ENCODE measurements at places on chromosomes 2 and 18.
A peak's percentile ranks its signal among the peaks of the same experiment; 100 is the strongest.

- no peak for DNase-seq
Measured at GRCh38 chr18:79374408-79375171, 21.1 kb upstream of the NFATC1 start.

- no peak for DNase-seq
Measured at GRCh38 chr2:74226648-74227213, 28.3 kb downstream of the MTHFD2 start.

GRCh38 chr18:44458777-44459176 lies 221.9 kb upstream of the SETBP1 start:
- no peak for DNase-seq

GRCh38 chr2:134011936-134012586 lies 241.8 kb upstream of the MGAT5 start:
- DNase-seq, result no peak

DNA sequence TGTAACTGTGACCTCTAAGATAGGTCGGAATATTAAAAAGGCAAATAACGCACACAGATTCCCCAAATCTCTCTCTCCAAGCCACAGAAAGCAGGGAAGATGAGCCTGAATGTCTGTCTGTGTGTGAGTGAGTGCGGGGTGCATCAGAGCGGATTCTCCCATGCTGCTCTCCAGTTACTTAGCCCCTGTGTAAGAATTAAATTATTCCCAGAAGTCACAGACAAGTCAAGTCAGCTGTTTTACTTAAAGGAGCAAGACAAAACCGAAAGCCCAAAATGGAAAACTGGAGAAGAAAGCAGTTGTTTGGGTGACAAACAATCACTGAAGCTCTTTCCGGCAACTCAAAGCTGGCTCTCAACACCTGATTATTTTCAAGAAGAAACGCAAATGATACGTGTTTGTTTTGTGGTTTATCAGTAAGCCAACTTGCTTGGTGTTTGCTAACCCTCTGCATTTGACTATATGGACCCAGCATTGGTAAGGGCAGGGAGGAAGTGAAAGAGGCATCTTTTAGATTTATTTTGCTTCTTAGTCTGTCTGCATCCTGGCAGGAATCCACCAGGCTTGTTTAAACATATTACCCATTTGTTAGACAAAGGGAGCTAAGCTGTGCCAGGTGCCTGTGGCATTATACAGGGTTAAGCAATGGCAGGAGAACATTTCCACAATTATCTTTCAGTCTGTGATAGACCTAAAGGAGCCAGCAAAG lies 121.5 kb upstream of the CREB1 start:
- peak; percentile 99 for DNase-seq

GRCh38 chr18:62723666-62724281 lies 8.4 kb downstream of the PHLPP1 start:
- DNase-seq, result no peak

DNA sequence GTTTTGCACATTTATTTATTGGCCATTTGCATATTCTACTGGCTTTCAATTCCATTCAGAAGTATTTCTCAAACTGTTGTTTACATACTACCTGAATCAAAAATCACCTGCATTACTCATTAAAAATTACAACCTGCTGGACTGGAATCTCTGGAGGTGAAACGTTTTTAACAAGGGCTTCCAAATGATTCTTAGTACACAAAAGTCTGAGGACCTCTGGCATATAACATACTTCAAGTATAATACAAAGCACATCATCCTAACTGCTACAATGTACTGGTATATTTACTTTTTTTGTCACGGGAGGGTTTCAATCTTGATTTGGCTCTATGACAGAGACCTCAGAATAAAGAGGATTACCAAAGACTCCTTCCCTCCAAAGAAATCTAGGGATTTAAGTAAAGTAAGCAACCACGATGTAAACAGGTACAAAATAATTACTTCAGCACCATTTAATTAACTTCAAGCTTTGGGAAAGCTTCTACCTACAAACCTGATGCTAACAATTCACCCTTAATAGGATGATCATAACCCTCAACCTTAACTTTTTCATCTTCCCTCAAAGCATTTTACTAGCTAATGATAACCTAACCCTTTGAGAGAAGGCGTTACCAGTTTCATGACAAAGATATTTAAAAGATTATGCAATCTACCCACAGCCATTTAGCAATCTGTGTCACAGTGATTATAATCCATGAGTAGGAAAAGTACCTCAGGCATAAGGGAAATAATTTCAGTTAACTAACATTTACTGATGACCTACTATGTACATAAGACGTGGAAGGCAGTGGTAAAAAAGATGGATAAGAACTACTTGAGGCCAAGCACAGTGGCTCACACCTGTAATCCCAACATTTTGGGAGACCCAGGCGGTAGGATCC lies 24.7 kb downstream of the ATAD2B start:
- DNase-seq, result peak; percentile 3

DNA sequence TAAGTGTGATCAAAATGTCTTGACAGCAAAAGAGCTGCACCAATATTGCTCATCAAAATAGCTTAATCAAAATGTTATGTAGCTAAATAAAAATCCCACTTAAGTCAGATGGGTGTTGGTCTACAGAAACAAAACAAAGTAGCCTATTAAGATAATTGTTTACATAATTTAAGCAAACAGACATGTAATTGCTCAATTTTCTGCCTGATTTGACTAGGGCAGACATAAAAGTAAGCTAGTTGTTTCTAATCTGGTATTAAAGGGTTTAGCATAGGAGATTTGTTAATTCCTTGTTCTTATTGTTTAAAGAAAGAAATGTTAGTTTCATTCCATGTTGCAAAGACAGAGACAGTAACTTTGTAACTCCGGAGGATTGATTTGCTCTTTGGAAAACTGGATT lies 11.5 kb upstream of the FEZ2 start:
- DNase-seq, result no peak

DNA sequence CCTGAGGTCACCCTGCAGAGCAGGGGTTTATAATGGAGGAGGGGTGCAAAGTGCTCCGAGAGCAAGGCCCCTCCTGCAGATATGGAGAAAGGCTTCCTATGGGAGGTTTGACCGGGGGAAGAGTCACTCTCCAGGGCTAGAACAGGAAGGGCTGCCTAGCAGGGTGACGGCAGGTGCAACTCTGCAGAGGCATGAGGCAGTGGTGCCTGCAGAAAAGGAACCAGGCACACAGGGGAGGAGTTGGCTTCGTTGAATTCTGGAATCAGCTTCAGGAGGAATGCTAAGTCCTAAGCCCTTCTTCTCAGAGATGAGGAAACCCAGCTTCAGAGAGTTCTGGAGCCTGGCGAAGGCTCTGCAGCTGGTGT lies 17.5 kb upstream of the HPCAL1 start:
- DNase-seq, result peak; percentile 41

DNA sequence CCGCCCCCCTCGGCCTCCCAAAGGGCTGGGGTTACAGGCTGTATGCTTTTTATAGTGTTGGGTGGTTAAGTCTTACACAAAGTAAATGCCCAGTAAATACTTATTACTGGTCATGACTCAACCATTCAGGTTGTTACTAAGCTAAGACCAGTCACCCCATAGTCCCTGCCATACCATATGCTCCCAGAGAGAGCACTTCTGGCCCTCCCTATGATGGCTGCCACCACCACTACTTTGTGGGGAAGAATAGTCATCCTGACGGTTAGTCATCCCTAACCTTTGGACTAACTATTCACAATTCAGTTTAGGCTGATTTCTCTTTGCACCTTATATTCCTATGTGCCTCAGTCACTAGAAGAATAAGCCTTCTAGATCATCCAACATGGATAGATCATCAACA lies 42.0 kb upstream of the MSH2 start:
- DNase-seq, result no peak

DNA sequence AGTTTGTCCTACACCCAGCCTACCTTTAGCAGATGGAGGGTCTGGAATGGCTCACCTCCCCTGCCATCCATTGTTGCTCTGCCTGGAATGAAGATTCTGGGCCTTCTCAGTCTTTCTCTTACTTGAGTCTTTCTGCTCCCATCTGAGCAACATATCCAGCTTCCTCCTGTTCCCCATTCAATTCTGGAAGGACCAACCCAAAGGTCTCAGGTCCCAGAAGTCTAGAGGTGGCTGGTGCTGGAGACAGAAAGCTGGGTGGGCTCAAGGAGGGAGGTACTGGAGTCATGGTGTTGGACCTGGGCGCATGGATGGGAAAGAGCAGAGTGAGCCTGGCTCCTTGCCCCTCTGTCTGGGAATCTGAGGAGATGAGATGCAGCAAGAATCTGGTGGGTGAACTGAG lies 93.5 kb upstream of the SIX3 start:
- no peak for DNase-seq

DNA sequence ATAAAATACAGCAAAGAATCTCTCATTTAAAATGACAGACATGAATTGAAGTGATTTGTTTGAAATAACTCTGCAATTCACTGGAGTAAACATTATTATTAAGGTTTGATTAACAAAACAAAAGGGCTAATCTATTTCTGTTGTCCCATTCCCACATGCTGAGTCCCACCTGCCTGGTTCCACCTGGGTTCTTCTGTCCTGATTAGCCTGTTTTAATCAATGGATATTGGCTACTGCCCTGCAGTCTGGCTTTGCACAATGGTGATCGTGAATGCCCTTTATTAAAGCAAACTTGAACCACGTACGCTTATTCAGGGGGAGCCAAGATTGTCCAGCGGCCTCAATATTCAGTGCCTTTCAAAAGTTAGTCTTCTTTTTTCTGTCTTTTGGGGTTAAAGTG lies 72.8 kb upstream of the CDH19 start:
- DNase-seq, result no peak

DNA sequence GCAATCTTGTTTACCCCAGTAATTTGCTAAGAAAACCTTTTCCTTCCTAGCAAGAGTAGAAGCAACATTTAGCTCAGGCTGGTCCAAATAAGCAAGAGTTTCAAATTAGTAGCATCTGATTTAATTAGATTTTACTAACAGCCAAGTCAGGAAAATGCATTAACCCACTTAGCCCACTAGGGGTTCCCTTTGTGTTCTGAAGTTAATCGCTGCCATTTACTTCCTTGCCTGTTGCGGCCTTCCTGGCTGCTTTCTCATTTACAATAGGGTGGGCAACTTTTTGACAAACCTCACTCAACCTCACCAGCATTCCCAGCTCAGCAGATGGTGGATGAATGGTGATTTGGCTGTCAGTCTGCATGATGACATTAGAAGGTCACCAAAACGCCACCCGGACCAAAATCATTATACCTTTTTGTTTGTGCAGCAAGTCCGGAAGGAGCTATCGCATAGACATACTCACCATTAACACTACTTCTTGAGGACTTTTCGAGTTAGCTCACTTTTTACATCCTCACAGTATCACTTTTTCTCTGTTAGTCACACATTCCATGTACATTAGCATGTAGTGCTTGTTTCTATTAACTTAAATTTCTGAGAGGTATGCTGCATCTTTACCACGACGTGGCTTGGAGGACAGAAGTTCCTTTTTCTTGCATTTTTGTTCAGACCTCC lies 101.5 kb upstream of the SETBP1 start:
- no peak for DNase-seq

DNA sequence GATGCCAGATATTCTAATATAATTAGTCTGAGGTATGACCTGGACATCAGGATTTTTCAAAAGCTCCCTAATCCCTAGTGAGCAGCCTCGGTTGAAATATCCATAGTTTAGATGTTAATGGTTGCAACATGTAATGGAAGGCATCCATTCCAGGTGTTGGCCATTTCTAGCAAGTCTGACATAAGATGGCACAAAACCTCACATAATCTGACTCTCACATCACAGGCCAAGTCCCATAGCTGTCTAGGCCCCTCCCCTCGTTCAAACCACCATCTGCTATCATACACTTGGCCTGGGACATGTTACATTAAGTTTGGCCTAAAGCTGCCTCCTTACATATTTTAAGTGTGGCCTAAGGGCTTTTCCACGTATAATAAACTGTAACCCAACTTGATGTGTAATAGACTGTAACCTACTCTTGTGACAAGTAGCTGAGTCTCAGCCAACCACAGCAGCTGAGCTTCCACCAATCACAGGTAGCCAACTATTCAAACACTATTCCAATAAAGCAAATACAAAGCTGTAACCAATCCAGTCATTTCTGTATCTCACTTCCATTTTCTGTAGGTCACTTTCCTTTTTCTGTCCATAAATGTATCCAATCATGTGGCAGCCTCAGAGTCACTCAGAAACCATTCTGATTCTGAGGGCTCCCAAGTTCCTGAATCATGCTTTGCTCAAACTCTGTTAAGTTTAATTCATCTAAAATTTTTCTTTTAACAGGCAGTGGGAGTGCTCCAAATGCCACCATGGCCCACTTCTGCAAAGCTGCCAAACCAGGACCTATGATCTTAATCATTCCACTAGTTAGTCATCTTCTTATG lies 59.4 kb downstream of the ADD2 start:
- no peak for DNase-seq

DNA sequence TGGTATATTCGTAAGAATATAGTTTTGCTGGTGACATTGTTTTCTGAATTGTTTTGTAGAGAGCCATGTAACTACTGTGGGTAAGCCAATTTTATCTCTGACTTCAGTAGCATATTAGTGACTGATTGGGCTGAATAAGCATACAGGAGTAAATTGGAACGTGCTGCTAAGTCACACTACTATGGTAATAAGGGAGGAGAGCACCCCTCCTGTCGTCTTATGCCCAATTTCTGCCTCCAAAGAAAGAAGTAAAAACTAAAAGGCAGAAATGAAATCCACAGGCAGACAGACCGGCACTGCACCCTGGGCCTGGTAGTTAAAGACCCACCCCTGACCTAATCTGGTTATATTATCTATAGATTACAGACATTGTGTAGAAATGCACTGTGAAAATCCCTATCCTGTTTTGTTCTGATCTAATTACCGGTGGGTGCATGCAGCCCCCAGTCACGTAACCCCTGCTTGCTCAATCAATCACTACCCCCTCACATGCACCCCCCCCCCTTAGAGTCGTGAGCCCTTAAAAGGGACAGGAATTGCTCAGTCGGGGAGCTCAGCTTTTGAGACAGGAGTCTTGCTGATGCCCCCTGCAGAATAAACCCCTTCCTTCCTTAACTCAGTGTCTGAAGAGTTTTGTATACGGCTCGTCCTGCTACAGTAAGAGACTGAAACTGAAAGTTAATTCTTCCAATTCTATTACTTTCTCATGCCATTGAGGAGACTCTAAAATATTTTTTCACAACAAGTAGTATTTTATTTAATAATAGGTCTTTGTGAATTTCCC lies 167.0 kb downstream of the ZNF804A start:
- no peak for DNase-seq

GRCh38 chr18:32057624-32058165 lies 34.0 kb upstream of the RNF138 start:
- no peak for DNase-seq

DNA sequence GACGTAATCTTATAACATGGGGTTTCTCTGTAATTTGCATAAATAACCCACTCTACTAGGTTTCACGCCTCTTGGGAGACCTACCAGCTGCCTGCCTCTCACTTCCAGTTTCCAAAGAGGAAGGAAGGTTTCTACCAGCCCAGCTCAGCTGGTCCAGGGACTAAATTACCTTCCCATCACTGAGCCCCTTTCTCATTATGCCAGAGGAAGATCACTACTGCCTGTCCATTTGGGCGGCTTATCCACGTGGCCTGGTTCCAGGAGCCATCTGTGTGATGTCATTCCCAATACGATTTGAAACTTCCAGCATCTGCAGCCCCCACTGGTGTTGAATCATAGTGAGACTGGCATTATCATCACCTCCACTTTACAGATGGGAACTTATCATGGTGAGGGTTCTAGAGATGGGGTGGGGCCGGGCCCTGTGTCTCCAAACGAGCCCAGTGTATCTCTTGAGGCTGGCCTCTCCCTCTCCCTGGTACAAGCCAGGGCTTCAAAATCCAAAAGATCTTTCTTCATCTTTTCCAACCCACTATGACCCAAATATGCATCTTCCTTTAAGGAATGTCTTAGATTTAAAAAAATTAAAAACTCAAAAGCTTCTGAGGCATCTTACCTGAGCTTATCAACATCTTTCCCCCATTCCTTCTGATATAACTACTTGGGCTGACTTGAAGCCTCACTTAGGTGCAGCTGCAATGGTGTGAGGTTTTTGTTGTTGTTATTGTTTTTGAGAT lies 140.8 kb downstream of the DDX1 start:
- DNase-seq, result no peak

Data from DMS153 (cell line).